Spinal cord (tissue), 10 donors: ENCODE measurements at places on chromosomes 5 and 9. TPM values are rescaled to one million over a fixed set of nuclear protein-coding genes. Genes with fewer than 3 reads are reported as not detected.

The PIP5K1B gene
- polyA plus RNA-seq: 7.5 TPM

The PSAT1 gene
- polyA plus RNA-seq: 226 TPM

The UGT3A1 gene
- 0.33 TPM for polyA plus RNA-seq

The SOWAHA gene
- 5.8 TPM for polyA plus RNA-seq

The PRR16 gene
- polyA plus RNA-seq: 3.2 TPM

The APBA1 gene
- polyA plus RNA-seq: 91.6 TPM

The C5 gene
- polyA plus RNA-seq: 4.5 TPM

The INSYN2B gene
- polyA plus RNA-seq: 5.3 TPM

The FGF1 gene
- 48.4 TPM for polyA plus RNA-seq

The FBXW11 gene
- polyA plus RNA-seq: 92.3 TPM

The CARD6 gene
- 2.0 TPM for polyA plus RNA-seq

The OTP gene
- 11.8 TPM for polyA plus RNA-seq

The TICAM2 gene
- polyA plus RNA-seq: 3.3 TPM

The FOXD4 gene
- 1.9 TPM for polyA plus RNA-seq

The DDX46 gene
- 54.8 TPM for polyA plus RNA-seq

The TUSC1 gene
- 24.8 TPM for polyA plus RNA-seq

The OSMR gene
- polyA plus RNA-seq: 6.0 TPM

The CMYA5 gene
- 4.3 TPM for polyA plus RNA-seq

The PCDHGA12 gene
- polyA plus RNA-seq: 8.1 TPM

The IARS1 gene
- 76.7 TPM for polyA plus RNA-seq

The PDE8B gene
- polyA plus RNA-seq: 25.8 TPM

The FYB1 gene
- 6.0 TPM for polyA plus RNA-seq

The OR1Q1 gene
- polyA plus RNA-seq: not detected

The ELAVL2 gene
- 111 TPM for polyA plus RNA-seq

The SH3PXD2B gene
- 59.4 TPM for polyA plus RNA-seq

The SPINK4 gene
- polyA plus RNA-seq: not detected

The SLC34A1 gene
- 0.68 TPM for polyA plus RNA-seq

The CCDC152 gene
- polyA plus RNA-seq: 9.5 TPM

The C5orf58 gene
- polyA plus RNA-seq: 1.8 TPM
